ENCODE measurements at places on chromosomes 3 and 15. TPM values are rescaled to one million over a fixed set of nuclear protein-coding genes. Genes with fewer than 3 reads are reported as not detected.
A peak's percentile ranks its signal among the peaks of the same experiment; 100 is the strongest.

GRCh38 chr15:49235446-49236124, 65.5 kb downstream of the GALK2 start:
- DNase-seq, result peak; percentile 30
- H3K4me3 ChIP-seq, result no peak overlapping the region
- no peaks in the 10 kb centered on the region for H3K27me3 ChIP-seq
- no peak overlapping the region for H3K27ac ChIP-seq
- no peaks in the 10 kb centered on the region for H3K4me1 ChIP-seq

DNA sequence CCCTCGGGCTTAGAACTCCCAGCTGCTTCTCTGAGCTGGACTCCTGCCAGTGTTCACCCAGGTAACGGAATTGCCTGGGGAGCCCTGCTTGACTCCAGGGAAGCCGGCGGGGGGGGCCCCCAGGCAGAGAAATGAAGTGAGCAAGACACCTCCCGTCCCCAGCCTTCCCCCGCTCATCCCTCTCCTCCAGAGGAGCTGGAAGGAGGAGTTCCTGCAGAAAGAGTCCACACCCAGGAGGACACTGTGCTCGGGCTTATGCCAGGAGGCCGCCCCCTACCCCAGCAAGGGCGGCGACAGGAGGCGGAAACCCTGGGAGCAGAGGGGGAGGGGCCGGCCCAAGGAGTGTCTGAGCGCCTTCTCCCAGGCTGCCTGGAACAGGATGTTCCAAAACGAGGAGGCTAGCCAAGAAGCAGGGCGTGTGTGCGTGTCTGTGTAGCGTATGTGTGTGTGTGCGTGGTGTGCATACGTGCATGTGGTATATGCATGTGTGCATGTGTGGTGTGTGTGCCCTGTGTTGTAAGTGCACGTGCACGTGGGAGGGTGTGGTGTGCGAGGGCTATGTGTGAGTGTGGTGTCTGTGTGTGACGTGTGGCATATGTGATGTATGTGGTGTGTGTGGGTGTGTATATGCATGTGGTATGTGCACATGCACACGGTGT, 511.3 kb downstream of the SHQ1 start:
- no peak overlapping the region for H3K27ac ChIP-seq
- peaks cover 14% of the 10 kb centered on the region for H3K4me1 ChIP-seq

- H3K27ac ChIP-seq, result no peak overlapping the region
- H3K4me1 ChIP-seq, result no peaks in the 10 kb centered on the region
- no peaks in the 10 kb centered on the region for H3K36me3 ChIP-seq
Measured at GRCh38 chr3:29478611-29479010, 197.7 kb downstream of the RBMS3 start.

Gene CCR3
- total RNA-seq, result 3.1 TPM

Gene TNNC1
- total RNA-seq, result 8.3 TPM

Gene FRMD4B
- total RNA-seq, result 10.2 TPM

DNA sequence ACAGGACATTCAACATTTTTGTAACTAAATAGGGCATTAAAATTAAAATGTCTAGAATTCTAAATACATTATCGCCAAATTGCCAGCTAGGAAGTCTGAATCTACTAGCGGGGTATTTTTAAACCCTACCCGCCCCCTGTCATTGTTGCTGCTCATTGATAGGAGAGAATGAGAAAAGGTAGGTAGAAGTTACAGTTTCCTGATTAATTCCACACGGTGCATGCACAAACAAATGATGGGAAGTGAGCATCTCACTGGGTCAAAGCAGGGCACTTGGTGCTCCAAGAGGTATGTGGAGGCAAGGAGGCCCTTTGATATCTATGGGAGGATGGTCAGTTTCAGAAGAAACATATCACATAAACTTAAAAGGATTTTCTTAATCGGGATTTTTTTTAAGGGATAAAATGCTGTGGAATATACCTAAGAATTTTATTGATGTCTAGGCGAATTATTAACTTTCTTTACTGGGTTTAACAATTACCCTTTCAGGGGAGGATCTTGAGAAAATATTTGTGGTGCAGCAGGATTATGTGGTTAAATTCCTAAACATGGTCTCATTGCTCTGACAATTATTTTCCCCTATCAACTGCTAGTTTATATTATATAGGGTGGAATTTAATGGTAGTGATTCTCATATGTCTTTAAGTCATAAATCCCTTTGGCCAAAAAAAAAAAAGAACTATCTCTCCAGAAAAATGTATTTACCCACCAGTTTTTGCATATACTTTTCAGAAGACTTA, 236.0 kb upstream of the GOLGA6L4 start:
- no peaks in the 10 kb centered on the region for H3K27me3 ChIP-seq
- H3K36me3 ChIP-seq, result no peaks in the 10 kb centered on the region
- no peak for DNase-seq
- no peak overlapping the region for H3K27ac ChIP-seq

DNA sequence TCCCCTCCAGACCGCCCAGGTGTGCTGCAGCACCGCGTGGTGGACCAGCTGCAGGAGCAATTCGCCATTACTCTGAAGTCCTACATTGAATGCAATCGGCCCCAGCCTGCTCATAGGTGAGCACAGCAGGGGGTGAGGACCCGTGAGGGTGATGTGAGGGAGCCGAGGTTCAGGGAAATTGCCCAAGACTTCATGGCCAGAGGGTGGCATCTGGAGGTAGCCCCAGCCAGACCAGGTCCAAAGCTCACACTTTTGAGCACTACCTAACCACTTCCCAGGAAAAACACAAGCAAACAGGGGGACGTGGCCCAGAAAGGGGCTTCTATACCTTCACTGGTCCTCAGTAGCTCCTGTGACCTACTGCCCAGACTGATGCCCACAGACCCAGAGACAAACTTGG, 33.8 kb downstream of the NR1I2 start:
- H3K27ac ChIP-seq, result no peak overlapping the region
- no peaks in the 10 kb centered on the region for H3K4me1 ChIP-seq
- H3K27me3 ChIP-seq, result no peaks in the 10 kb centered on the region
- DNase-seq, result no peak
- no peaks in the 10 kb centered on the region for H3K36me3 ChIP-seq

- H3K36me3 ChIP-seq, result no peaks in the 10 kb centered on the region
- H3K27me3 ChIP-seq, result no peaks in the 10 kb centered on the region
- peak; percentile 40 for DNase-seq
Measured at GRCh38 chr3:182389071-182389815, 404.1 kb upstream of the ATP11B start.

GRCh38 chr3:9553948-9554513, 409 bp upstream of the LHFPL4 start:
- H3K27me3 ChIP-seq, result peaks cover 65% of the 10 kb centered on the region
- no peaks in the 10 kb centered on the region for H3K4me1 ChIP-seq
- no peak overlapping the region for H3K4me3 ChIP-seq
- H3K27ac ChIP-seq, result no peak overlapping the region
- no peak for DNase-seq
- H3K36me3 ChIP-seq, result no peaks in the 10 kb centered on the region

- peaks cover 85% of the 10 kb centered on the region for H3K4me1 ChIP-seq
- no peaks in the 10 kb centered on the region for H3K36me3 ChIP-seq
- H3K27me3 ChIP-seq, result no peaks in the 10 kb centered on the region
- H3K27ac ChIP-seq, result peak overlapping the region; percentile 93
- no peak overlapping the region for H3K4me3 ChIP-seq
Measured at GRCh38 chr3:112777811-112778210, 68.9 kb downstream of the CD200R1L start.

Gene PLCB2
- 1.6 TPM for total RNA-seq

DNA sequence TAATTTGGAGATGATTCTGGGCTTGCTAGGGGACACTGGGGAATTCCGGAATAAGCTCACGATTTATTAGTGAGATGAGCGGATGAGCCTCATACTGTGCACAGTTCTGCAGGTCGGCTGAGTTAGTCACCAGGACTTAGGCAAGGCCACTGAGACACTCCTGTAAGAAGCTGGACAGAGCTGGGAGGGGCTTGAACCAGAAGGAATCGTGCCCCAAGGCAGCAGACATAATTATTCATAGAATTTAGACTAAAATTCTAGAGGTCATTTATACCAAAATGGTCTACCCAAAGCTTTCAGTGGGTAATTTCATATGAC, 121.4 kb downstream of the VGLL4 start:
- H3K4me3 ChIP-seq, result no peak overlapping the region
- no peak overlapping the region for H3K27ac ChIP-seq
- H3K27me3 ChIP-seq, result no peaks in the 10 kb centered on the region
- no peak for DNase-seq

- H3K4me1 ChIP-seq, result 0 out of 2 replicates have a peak, but pooled peaks cover 6% of the 10 kb centered on the region
- no peak overlapping the region for H3K4me3 ChIP-seq
- no peak for DNase-seq
- H3K27me3 ChIP-seq, result no peaks in the 10 kb centered on the region
- no peaks in the 10 kb centered on the region for H3K36me3 ChIP-seq
- no peak overlapping the region for H3K27ac ChIP-seq
Measured at GRCh38 chr3:128547368-128547987, 54.5 kb upstream of the GATA2 start.

DNA sequence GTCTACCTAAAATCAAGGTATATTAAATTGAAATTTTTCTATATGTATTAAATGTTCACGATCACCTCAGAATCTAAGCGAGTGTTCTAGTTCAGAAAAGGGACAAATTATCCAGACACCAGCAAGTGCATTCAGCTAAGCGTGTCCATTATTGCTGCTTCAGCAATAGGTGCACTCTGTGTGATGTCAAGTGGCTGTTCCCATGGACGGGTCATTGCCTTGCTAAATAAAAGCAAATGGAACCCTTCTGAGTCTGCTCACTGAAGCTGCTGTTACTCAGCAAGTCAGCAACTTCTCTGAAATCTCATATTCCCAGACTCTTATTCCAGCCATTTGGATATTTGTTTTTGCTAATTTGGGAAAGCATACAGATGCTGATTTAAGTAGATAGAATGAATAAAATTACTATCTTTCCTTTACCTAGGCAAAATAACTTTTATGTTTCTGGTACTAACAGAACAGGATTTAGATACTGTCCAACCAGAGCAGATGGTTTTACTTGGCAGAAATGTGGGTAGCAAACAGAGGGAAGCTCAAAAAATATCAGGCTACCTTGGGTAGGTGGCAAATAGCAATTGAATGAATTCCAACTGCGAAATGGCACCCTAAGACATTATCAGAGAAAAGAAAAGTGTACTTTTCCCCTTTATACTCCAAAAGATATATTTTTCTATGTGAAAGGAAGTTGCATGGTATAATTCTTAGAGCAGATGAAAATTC, 407.0 kb downstream of the GAP43 start:
- no peaks in the 10 kb centered on the region for H3K27me3 ChIP-seq
- no peaks in the 10 kb centered on the region for H3K36me3 ChIP-seq
- no peak overlapping the region for H3K27ac ChIP-seq
- no peaks in the 10 kb centered on the region for H3K4me1 ChIP-seq
- no peak overlapping the region for H3K4me3 ChIP-seq

DNA sequence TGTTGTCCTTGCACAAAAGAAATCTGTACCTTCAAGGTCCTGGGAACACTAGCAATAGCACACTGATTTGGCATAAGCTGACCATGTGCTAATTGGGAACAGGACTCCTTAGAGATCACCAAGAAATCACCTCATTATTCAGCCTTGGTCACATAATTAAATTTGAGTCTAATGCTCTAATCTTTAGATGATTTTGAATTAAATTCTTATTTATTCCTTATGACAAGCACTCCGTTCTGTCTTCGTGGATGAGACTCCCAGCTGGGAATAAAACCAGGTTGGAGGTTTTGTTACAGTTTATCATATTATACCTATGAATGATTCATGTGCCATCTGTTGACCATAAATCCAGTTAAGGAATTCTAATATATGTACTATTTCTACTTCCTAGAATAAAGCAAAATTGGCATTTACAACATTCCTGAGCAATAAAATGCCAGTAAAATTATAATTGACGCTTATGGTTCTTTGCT, 162.2 kb downstream of the MYRIP start:
- no peaks in the 10 kb centered on the region for H3K36me3 ChIP-seq
- DNase-seq, result no peak
- no peaks in the 10 kb centered on the region for H3K4me1 ChIP-seq
- H3K4me3 ChIP-seq, result no peak overlapping the region
- no peak overlapping the region for H3K27ac ChIP-seq

DNA sequence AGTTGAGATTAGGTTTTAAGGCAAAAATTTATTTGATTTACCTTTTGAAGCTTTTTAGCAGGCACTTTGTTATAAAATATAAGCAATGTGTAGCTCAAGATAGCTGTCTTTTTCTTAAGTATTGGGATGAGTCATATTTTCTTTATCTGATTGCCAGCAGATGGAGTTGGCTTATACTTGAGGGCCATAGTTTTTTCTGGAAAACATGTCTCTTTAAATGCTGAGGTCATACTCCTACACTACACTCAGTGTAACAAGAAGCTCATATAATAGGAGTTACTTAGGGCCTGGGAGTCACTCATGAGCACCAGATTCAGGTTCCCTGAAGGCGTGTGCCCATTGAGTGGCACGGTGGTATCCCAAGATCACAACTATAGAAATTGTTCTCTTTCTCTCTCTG, 579.8 kb downstream of the EDEM1 start:
- no peaks in the 10 kb centered on the region for H3K27me3 ChIP-seq
- H3K4me3 ChIP-seq, result no peak overlapping the region

Gene SLCO2A1
- 0.70 TPM for total RNA-seq

GRCh38 chr3:36317915-36318314, 62.4 kb upstream of the STAC start:
- no peak for DNase-seq
- no peaks in the 10 kb centered on the region for H3K36me3 ChIP-seq
- H3K27me3 ChIP-seq, result no peaks in the 10 kb centered on the region
- H3K4me1 ChIP-seq, result no peaks in the 10 kb centered on the region
- H3K4me3 ChIP-seq, result no peak overlapping the region
- H3K27ac ChIP-seq, result no peak overlapping the region

Gene SKOR1
- 0.13 TPM for total RNA-seq

GRCh38 chr3:99950921-99951320, 133.3 kb downstream of the CMSS1 start:
- H3K36me3 ChIP-seq, result no peaks in the 10 kb centered on the region
- no peaks in the 10 kb centered on the region for H3K27me3 ChIP-seq
- DNase-seq, result no peak
- no peak overlapping the region for H3K4me3 ChIP-seq

- no peaks in the 10 kb centered on the region for H3K36me3 ChIP-seq
- DNase-seq, result peak; percentile 82
- H3K4me1 ChIP-seq, result peaks cover 53% of the 10 kb centered on the region
- H3K27me3 ChIP-seq, result no peaks in the 10 kb centered on the region
- no peak overlapping the region for H3K4me3 ChIP-seq
Measured at GRCh38 chr15:83380682-83381081, 66.5 kb upstream of the SH3GL3 start.

DNA sequence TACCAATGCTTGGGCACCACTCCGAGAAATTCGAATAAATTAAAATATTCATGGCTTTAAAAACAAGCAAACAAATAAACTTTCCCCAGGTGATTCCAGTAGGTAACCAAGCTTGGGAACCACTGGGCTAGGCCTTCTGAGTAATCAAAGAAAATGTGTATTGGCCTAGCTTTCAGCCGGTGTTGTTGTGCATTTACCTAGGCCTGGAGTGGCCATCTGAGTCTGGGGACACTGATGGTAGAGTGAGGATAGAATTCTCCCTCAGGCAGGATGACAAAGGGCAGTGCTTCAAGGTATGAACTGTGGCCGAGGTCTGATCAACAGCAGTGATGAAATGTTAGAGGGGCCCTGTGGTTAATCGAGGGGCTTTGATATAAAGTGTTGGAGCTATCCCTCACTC, 440.5 kb downstream of the EPHB1 start:
- DNase-seq, result no peak
- no peak overlapping the region for H3K4me3 ChIP-seq
- no peak overlapping the region for H3K27ac ChIP-seq
- H3K4me1 ChIP-seq, result no peaks in the 10 kb centered on the region
- H3K36me3 ChIP-seq, result no peaks in the 10 kb centered on the region

Gene ARPP21
- not detected for total RNA-seq

GRCh38 chr3:122694966-122695365, 14.3 kb downstream of the PARP14 start:
- H3K36me3 ChIP-seq, result no peaks in the 10 kb centered on the region
- no peak overlapping the region for H3K4me3 ChIP-seq
- no peak overlapping the region for H3K27ac ChIP-seq
- no peaks in the 10 kb centered on the region for H3K4me1 ChIP-seq

Gene BOC
- total RNA-seq, result 3.0 TPM

Gene GOLGA6L7
- not detected for total RNA-seq
